ENCODE measurements at places on chromosomes 7 and 10.

DNA sequence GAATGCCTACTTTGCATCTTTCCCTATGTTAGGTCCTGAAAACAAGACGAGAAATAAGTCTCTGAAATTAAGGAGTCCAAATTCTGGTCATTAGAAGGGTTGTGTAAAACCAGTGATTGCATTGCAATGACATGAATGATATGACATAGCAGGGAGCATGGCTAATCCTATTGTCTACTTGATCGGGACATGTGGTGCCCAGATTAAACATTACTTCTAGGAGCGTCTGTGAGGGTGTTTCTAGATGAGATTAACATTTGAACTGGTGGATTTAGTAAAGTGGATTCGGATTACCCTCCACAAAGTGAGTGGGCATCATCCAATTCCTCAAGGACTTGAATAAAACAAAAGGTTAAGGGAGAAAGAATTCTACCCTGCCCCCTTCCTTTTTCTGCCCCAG is 434.9 kb upstream of the KLF6 start:
- DNase-seq = no peak

GRCh38 chr10:121741248-121741792 is 143.1 kb upstream of the FGFR2 start:
- DNase-seq = no peak

- DNase-seq = no peak
Observed at GRCh38 chr7:10022957-10023356, 950.7 kb upstream of the PHF14 start.

DNA sequence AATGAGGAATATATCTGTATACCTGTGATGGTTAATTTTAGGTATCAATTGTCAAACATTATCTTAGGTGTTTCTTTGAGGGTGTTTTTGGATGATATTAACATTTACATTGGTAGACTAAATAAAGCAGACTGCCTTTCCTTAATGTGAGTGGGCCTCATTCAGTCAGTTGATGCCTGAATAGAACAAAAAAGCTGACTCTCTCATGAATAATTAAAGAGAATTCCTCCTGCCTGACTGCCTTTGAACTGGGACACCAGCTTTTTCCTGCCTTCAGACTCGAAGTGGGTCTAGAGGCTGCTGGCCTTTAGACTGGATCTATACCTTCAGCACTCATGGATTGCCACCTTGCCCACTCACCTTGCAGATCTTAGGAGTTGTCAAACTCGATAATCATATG is 117.9 kb upstream of the TMEM168 start:
- DNase-seq = no peak

All from tibial artery (tissue), 4 donors.